ENCODE measurements at places on chromosomes 7 and 10.

DNA sequence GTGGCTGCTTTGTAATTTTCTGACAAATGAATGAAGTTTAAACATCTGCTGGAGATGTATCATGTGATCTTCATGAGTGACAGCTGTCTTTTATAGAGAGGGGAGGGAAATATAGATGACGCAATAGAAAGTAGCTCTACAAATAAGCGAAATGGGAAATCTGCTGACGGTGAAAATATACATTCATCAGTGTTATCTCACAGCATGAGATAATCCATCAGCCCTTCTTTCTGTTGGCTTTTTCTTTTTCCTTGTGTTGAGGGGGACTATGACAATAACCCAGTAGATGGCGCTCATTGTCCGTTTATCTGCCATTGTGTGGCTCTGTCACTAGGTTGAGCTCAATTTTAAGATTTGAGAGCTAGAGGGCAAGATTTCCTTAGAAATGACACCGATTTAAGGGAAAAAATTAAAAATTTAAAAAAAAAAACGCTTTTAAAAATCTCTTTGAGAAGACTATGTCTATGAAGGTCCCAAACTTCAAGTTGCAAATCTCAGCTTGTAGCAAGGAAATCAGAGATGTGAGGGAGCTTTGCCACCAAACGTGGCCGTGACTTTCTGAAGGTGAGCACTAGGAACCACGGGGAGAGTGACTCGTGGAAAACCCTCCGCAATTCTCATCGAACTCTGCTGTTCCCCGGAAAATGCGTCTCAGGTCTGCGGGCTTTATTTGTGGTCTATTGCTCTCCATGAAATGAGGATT is 114.6 kb upstream of the SFMBT2 start:
- DNase-seq, result no peak

GRCh38 chr7:2450198-2451107 is 25.7 kb downstream of the GRIFIN start:
- DNase-seq, result no peak

GRCh38 chr7:66304536-66304935 is 99.4 kb downstream of the TPST1 start:
- DNase-seq, result no peak

DNA sequence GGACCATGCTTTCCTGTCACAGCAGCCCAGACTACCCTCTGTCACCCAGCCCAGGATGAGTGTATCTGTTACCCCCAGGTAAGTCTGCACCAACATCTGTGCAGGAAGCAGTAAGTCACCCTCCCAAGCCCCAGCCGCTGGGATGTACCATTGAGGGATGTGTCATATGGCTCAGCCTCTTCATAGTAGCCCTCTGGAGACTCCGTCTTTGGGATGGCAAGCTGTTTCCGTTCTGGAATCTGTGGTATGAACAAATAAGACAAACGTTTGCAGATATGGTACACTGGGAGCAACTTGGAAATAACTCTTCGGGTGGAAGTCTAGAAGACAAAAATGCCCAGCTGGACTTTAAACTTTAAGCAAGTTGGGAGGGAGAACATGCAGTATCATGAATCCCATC is 81.3 kb downstream of the AFAP1L2 start:
- no peak for DNase-seq

DNA sequence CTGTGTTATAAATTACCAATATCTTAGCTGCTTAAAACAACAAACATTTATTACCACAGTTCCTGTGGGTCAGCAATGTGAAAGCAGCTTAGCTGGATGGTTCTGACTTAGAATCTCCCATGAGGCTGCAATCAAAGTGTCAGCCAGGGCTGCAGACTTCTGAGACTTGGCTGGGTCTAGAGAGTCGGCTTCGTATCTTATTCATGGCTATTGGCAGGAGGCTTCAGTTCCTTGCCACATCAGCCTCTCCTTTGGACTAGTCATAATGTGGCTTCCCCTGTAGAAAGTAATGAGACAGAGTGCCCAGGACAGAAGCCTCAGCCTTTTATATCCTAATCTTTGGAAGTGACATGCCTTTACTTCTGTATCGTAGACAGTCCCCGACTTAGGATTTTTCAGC is 27.3 kb downstream of the RALA start:
- no peak for DNase-seq

DNA sequence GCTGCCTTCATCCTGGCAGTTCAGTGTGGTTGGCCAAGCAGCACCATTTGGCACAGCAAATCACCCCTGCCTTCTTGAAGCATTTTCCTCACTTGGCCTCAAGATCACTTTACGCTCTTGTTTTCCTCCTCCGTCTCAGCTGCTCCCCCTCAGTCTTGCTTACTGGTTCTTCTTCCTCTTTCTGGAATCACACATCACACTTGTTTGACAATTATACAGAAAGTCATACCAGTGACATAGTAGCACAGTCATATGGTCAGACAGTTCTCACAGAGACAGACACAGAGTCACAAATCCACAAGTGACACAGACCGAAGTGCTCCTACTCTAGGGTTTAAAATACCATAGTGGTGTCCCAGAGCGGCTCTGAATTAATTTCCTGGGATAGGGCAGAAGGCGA is 43.8 kb upstream of the ARL4A start:
- DNase-seq, result no peak

DNA sequence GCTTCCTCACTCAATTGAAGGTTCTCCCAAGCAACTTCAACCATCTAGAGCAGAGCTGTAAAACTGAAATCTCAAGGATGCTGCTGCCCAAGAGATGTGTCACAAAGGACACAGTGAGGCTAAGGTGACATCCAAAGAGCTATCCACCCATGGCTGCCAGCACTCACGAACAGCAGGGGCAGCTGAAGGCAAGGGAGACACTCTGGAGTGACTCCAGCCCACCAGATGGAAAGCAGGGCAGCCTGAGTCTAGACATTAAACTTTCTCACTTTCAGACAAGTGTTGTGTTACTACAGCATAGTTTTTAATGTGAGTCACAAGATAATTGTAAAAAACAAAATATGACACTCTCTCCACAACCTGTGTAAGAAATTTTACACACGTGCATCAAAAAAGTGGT is 113.5 kb downstream of the LARP4B start:
- no peak for DNase-seq

- no peak for DNase-seq
Observed at GRCh38 chr10:93096901-93097300, 23.2 kb downstream of the CYP26A1 start.

GRCh38 chr7:37957221-37957970 is 37.0 kb downstream of the EPDR1 start:
- DNase-seq, result no peak

DNA sequence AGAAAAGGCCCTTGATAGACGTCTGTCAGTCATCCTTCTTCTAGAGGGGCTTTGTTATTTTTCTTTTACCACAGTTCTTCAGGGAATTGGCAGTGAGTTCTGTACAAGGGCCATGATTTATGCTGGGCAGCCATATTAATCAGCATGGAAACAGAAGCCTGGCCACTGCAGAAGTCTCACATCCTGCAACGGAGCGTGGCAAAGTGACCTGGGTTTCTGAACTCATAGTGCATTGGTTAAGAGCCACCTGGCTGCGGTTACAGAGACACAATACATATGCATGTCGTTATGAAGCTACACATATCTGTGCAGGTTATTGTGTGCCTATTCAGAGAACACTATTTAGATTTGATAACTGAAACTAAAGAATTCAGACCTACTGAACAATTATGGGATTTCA is 419.4 kb upstream of the CELF2 start:
- DNase-seq, result no peak

DNA sequence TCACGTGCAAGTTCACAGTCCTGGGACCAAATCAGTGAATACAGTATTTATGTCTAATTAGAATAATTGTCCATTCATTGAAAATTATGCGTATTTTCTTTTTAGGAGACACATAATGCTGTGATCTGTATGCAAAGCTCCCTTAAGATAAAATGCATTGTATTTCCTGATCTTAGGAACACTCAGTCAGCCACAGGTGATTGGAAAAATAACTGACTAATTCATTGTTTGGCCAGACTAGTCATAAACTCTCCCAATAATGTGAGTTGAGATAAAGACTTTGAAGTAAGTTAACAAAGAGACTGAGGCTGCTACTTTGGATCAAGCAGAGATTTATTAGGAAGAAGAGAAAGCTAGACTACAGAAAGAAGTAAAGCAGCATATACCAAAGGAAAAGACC is 182.2 kb downstream of the GNAI1 start:
- no peak for DNase-seq

GRCh38 chr7:11749629-11750028 is 82.4 kb downstream of the THSD7A start:
- no peak for DNase-seq

GRCh38 chr7:129832701-129833227 is 120.0 kb downstream of the UBE2H start:
- no peak for DNase-seq

Data from stimulated activated CD8-positive, alpha-beta memory T cell treated with anti-CD3 and anti-CD28 coated beads, Interleukin-15, amount 100 ng/mL, for 4 hours (primary cell).